ENCODE measurements at places on chromosomes 2 and 18.

DNA sequence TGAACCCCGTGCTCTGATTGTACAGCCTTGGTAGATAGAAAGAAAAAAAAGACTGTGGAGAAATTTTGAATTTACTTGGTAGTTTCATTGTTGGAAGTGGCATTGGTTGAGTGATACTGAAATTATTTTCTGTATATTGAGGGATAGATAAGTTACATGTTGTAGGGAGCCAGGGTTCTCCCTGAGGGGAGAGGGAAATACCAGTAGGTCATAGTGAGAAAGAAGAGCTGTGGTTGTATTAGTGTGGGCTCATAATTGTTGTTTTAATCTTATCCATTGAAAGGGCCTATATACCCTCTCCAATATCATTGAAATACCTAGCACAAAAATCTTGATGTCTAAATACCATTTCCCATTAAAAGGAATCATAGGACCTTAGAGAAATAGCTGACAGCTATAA, 16.9 kb upstream of the RAB31 start:
- DNase-seq, result no peak

DNA sequence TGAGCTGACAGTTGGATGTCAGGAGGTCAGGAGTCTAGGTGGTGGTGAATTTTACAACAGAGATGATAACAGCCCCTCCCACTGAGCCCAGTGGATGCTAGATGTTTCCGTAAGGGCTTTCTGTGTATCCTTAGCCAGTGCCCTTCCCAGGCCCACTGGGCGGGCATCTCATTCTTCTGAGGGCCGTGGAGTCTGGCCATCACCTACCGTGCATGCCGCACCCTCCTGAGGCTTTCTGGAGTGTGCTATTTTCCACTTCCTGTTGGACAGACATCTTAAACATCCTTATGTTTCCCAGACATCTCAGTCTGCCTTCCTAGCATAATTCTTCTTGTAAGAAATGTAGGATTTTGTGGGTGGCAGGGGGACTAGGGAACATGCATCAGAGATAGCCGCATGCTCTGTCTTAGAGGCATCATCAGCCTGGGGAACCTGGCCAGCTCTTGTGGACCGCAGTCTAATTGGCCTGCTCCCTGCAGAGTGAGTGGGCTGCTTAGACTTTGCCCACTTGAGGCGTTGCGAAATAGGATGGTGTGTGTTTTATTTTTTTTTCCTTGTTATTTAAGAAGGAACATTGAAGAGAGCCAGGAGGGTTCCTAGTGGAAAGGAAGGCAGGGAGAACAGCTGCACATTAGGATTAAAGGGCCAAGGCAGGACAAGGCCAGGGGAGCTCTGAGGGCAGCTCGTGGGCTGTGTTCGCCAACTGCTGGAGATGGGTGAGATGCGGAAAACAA, 135.8 kb downstream of the SH3RF3 start:
- DNase-seq, result peak; percentile 94

DNA sequence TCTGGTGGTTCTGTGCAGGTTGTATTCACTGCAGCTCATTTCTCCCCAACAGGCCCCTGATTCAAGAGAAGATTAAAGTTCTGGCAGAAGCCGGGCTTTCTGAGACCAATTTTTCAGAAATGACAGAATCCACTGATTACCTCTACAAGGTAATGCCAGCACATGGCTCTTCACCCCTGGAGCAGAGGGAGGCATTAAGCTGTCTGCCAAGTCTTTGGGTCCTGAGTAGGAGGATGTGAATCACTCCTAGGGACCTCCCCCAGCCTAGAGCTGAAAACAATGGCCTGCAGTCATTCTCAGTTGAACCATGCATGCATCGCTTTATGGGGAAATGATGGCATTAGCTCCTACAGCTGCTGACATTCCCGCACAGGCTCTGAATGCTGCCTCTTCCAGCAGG, 20.5 kb upstream of the RPL37A start:
- DNase-seq, result peak; percentile 90

GRCh38 chr2:105328281-105329196, 996 bp downstream of the TGFBRAP1 start:
- DNase-seq, result peak; percentile 93

DNA sequence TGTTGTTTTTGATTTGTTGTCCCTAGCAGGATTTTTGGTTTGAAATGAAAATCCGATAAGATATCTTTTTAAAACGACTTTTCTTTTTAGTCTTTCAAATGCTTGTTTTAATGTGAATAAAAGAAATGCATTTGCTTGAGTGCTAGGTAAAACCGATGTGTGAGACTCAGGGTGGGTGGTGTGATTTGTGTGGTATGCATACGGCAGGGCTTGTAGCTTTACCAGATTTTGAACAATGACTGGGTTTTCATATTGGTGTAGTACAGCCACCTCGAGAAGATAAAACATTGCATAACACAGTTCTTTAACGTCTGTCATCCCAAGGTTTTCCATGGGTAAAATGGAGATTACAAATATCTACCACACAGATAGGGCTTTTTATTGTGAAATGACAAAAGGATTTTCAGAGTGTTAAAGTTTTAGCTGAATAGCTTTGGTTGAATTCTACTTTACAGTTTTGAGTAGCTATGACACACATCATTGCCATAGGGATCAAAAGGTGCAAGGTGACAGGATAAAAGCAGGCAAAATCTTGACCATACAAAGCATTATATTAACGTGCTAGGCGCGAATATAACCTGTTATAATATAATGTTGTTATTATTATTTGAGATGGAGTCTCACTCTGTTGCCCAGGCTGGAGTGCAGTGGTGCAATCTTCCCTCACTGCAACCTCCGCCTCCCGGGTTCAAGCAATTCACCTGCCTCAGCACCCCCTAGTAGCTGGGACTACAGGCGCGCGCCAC, 824 bp upstream of the ZNF638 start:
- no peak for DNase-seq

DNA sequence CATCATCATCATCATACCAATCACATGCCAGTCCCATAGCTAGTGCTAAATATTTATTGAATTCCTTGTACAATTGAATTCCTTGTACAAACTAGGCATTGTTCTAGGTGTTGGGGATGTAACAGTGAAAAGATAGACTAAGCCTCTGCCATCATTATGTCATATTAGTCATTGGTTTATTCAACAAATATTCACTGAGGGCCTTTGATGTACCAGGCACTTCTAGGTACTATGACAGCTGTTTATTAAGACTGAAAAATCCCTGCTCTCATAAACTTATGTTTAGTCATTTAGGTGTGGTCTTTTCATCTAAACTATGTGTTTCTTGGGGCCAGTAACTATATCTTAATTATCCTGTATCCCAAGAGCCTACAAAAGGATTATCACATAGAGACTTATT, 412.3 kb upstream of the ETAA1 start:
- DNase-seq, result no peak

DNA sequence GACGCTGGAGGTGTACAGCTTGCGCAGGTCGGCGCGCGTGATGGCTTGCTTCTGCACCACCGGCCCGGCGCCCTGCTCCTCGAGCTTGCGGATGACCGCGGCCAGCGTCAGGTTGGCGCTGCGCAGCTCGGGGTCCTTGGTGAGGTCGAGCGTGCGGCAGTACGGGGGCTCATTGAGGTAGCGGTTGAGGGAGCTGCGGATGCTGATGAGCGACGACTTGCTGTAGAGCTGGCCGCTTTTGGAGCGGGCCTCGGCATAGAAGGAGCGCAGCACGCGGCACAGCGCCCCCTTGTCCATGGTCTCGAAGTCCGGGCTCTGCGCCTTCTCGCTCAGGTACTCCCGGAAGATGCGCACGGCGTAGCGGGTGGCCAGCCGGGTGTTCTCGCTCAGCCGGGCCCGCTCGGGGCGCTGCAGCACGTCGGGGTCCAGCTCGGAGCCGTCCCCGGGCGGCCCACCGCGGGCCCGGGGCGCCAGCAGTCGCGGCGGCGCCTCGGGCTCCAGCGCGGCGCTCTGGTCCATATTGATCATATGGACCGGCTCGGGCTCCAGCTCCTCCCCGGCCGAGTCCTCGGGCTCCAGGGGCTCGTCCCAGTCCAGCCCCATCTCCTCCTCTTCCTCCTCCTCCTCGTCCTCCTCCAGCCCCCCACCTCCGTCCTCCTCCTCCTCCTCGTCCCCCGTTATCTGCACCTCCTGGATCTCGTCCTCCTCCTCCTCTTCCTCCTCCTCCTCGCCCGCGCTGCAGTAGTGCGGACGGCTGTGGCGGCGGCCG, 523 bp downstream of the KCTD1 start:
- peak; percentile 91 for DNase-seq

GRCh38 chr2:127700527-127701192, 637 bp upstream of the SFT2D3 start:
- peak; percentile 62 for DNase-seq

All from osteoblast (primary cell).